Chondrocyte (in vitro differentiated cells): ENCODE measurements at places on chromosomes 3 and 15. TPM values are rescaled to one million over a fixed set of nuclear protein-coding genes. Genes with fewer than 3 reads are reported as not detected.

Gene SLC9C1
- total RNA-seq = 0.07 TPM in 1 of 3 replicates, not detected in the others

DNA sequence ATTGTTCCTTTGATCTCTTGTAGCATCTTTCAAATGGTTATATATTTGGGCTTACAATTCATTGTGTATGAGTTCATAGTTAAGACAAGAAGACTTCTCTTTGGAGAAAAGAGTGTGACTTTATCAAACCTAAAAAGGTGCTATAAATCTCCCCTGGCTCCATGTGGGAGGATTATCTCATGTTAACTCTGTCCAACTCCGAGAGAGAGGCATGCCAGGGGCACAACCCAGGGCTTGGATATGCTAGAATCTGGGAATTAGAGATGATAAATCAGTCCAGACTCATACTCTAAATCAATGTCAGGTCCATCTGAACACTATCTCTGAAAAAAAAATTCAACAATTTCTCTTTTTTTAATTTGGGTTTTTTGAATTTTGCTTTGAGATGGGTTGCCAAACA is 462.8 kb downstream of the TUSC7 start:
- H3K4me1 ChIP-seq = no peaks in the 10 kb centered on the region
- DNase-seq = no peak
- H3K27me3 ChIP-seq = peaks cover under 1% of the 10 kb centered on the region
- H3K36me3 ChIP-seq = no peaks in the 10 kb centered on the region

- no peaks in the 10 kb centered on the region for H3K4me1 ChIP-seq
- no peak overlapping the region for H3K4me3 ChIP-seq
- no peak for DNase-seq
- H3K27me3 ChIP-seq = peaks cover 31% of the 10 kb centered on the region
Observed at GRCh38 chr3:44186712-44187111, 55.0 kb upstream of the TOPAZ1 start.

DNA sequence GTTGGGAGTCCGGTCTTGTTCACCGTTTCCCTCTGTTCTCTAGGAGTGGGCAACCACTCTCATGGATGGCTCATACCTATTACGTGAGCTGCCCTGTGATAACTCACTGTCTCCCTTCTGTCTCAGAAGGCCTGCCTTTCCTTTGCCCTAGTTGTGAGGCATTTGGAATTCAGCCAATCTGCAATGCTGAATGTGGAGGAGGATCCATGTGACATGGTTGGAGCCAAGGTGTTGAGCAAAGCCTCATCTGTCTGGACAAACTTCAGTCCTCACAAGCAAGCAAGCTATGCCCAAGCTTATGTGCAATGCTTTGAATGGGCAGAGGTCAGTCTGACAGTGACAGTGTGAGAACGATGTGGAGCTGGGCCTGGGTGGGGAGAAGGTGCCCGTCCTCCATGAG is 37.8 kb upstream of the ATP10A start:
- H3K27ac ChIP-seq = no peak overlapping the region
- H3K4me1 ChIP-seq = peaks cover 51% of the 10 kb centered on the region
- DNase-seq = no peak
- no peaks in the 10 kb centered on the region for H3K36me3 ChIP-seq
- H3K4me3 ChIP-seq = no peak overlapping the region

DNA sequence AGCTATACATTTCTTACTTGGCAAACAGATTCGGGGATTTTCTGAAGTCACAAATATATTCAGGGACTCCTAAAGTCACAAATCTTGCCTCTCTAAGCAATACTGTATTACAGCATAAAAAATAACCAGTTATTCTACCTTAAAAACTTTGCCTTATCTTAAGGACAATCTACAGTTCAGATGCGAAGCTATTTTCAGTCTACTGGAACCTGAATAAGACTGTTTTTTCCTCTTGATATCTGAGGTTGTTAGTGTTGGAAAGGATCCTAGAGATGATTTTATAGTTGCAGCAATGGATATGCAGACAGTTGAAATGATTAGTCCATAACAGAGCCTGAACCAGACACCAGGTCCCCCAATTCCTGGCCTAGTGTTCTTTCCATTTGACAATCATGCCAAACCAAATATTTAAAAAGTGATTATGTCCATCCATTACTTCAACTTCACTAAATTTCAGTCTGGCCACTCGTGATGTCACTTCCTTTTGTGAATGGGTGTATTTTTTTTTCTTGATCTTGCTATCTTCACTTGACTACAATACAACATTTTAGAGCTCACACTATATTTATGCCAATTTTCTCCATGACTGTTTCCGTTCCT is 1.8 kb downstream of the HDGFL3 start:
- H3K4me3 ChIP-seq = peak overlapping the region; percentile 93
- DNase-seq = no peak
- H3K36me3 ChIP-seq = no peaks in the 10 kb centered on the region
- no peaks in the 10 kb centered on the region for H3K27me3 ChIP-seq
- H3K27ac ChIP-seq = peak overlapping the region; percentile 95

- no peak overlapping the region for H3K4me3 ChIP-seq
- no peak overlapping the region for H3K27ac ChIP-seq
- peaks cover 18% of the 10 kb centered on the region for H3K4me1 ChIP-seq
Observed at GRCh38 chr3:119700269-119700919, 2.4 kb upstream of the CFAP91 start.

Gene GPR87
- not detected in 3 replicates for total RNA-seq

DNA sequence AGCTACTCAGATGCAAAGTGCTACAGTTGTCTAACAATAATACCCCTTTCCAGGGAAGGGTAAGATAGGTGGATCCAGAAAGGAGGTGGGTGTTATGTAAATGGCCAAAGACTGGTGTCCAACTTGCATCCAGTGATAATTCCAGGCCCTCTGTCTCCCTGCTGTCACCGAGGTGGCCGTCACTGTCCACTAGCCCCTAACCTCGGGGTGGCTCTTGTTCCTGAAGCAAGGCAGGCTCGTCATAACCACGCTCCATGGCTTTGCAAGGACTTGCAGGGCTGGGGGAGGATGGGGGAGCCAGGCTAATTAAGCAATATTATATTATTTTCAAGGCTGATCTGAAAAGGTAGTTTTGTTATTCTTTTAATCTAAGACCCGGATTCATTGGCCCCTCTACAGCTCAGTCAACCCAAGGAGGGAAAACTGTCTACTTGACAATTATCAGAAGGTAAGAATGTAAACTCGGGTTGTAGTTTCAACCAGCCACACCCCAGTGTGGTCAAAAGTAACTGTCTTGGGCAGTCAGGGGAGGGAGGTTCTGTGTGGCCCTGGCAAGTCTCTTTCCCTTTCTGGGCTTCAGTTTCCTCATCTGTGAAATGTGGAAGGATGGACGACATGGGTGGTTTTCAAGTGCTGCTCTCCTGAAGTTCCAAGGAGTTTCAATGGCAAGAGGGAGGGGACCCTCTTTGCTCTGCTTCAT is 220.1 kb upstream of the BHLHE40 start:
- no peak overlapping the region for H3K4me3 ChIP-seq
- no peaks in the 10 kb centered on the region for H3K27me3 ChIP-seq
- no peak overlapping the region for H3K27ac ChIP-seq
- no peak for DNase-seq

Gene MUC20
- total RNA-seq = 2.2 to 8.4 TPM (median 3.0 TPM) in 3 replicates

DNA sequence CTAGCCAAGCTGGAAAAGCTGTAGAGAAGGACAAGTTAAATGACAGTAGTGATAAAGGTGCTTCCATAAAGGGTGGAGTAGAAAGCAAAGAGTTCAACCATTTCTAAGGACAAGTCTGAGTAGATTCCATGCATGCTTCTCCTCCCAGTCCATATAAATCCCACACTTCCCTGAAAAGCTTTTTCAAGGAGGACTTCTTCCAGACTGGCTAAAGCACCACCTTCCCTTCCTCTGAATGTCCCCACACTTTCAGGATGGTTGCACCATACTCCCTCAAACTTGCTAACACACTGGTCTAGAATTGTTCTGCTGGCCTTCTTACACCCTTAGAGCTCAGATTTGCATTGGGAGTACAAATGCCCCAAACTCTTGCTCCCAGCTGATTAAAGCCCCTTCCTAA is 40.9 kb downstream of the FBN1 start:
- H3K4me1 ChIP-seq = peaks cover 85% of the 10 kb centered on the region
- peaks cover 52% of the 10 kb centered on the region for H3K36me3 ChIP-seq
- H3K4me3 ChIP-seq = no peak overlapping the region
- DNase-seq = no peak
- peak overlapping the region; percentile 93 for H3K27ac ChIP-seq

Gene RUBCN
- total RNA-seq = 27.2 to 32.3 TPM (median 31.2 TPM) in 3 replicates

DNA sequence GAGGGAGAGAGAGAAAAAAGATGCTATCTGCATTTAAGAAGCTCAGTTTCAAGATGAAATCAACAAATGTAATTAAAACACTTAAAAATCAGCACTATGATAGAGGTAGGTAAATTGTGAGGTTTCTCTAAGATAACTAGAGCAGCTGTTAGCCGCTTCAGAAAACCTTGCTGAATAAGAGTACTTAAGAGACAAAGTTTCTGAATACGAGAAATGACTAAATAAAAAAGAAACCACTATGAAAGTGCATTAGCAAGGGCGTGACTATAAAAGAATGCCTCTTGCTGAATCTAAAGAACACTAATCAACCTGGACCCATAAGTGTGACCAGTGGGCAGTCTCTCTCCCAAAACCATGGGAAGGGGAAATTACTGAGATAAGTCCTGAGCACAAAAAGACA is 41.8 kb downstream of the IQCB1 start:
- H3K4me1 ChIP-seq = peaks cover 9% of the 10 kb centered on the region
- DNase-seq = no peak
- H3K4me3 ChIP-seq = no peak overlapping the region
- no peak overlapping the region for H3K27ac ChIP-seq

Gene CATSPER2
- 1.6 to 3.6 TPM (median 3.1 TPM) in 3 replicates for total RNA-seq

DNA sequence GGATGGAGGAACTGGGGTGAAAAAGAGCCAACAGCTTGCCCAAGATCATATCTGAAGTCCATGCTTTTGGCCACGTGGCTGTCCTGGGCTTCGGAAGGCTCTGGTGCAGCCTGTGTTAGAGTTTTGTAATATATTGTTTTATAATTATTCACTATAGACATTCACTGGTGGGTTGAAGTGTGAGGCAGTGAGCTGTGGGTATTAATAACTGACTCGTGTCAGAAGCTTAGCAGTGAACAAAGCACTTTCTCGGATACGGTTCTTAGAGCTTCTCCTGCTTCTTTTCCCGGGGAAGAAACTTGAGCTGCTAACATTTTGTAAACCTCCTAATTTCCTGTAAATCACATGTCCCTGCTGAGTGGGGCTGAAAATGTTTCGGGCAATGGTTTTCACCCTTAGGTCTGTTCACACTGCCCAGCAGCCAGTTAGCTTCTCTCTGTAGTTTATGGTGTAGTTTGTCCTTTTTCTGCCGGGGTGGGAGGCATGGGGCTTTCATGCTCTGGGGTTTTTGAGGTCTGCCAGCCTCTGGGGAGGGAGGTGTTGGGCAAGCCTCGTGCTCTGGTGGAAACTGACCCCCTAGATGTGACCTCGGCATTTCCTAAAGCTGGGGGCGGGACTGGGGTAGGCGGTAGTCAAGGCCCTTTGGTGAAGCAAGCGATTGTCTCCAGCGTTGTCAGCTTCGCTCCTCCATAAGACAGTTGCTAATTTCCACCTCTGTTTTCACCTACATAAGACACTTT is 1.7 kb downstream of the MRAS start:
- no peaks in the 10 kb centered on the region for H3K27me3 ChIP-seq
- H3K4me1 ChIP-seq = peaks cover 41% of the 10 kb centered on the region

DNA sequence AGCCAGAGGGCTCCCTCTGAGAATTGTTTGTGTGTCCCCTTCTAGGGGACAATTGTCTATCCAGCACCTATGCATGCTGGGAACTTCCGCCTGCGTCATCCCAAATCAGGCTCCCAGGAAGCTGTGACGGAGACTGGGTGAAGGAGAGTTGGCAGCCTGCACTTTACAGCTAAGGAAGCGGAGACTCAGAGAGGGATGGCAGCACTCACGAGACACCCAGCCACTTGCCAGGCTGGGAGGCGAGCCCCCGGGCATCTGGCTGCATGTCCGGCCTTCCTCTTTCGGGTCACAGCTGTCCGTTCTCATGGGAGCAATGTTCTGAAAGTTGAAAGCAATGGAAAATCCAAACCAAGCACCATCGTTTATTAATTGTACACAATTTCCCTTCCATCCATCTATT is 45.5 kb upstream of the SLC6A11 start:
- DNase-seq = no peak
- no peaks in the 10 kb centered on the region for H3K4me1 ChIP-seq
- no peak overlapping the region for H3K4me3 ChIP-seq
- peaks cover 73% of the 10 kb centered on the region for H3K27me3 ChIP-seq
- H3K27ac ChIP-seq = no peak overlapping the region

Gene TRAT1
- total RNA-seq = not detected in 3 replicates

- no peak for DNase-seq
- H3K27me3 ChIP-seq = no peaks in the 10 kb centered on the region
- H3K27ac ChIP-seq = no peak overlapping the region
- H3K4me1 ChIP-seq = no peaks in the 10 kb centered on the region
Observed at GRCh38 chr3:55455915-55456314, 31.2 kb downstream of the WNT5A start.

DNA sequence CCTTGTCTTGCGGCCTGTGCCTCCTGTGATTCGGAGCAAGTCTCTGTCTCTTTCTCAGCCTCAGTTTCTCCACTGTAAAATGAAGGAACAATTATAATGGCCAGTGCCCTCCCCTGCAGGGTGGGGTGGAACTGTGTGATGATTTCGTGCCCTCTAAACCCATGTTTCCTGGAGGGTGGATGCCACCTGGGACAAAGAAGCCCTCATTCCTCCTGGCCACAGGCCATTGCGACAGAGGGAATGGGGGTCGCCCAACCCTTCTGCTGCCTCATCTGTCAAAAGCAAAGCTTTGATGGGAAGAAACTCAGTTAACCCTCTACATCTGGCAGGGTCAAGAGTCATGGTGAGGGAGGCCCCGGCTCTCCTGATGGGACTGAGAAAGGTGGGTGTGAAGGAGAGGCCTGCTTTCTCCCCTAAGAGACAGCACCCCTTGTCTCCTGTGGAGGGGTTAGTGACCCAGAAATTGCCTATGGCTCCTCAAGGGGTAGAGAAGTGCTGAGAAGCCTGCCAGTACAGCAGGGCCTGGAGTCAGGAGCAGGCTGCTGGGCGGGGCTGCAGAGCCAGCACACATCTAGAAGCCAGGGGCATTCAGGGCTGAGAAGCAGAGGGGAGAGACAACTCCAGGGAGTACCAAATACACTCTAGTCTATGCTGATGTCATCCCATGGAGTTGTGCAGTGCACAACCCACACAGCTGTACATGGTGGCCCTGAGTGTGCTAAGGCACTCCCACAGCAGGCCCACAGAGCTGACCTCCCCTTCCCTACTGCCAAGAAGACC is 61.0 kb downstream of the PLXNA1 start:
- no peak overlapping the region for H3K4me3 ChIP-seq
- no peak for DNase-seq
- peaks cover 28% of the 10 kb centered on the region for H3K4me1 ChIP-seq
